ENCODE measurements at places on chromosomes 6 and 20. TPM values are rescaled to one million over a fixed set of nuclear protein-coding genes. Genes with fewer than 3 reads are reported as not detected.

DNA sequence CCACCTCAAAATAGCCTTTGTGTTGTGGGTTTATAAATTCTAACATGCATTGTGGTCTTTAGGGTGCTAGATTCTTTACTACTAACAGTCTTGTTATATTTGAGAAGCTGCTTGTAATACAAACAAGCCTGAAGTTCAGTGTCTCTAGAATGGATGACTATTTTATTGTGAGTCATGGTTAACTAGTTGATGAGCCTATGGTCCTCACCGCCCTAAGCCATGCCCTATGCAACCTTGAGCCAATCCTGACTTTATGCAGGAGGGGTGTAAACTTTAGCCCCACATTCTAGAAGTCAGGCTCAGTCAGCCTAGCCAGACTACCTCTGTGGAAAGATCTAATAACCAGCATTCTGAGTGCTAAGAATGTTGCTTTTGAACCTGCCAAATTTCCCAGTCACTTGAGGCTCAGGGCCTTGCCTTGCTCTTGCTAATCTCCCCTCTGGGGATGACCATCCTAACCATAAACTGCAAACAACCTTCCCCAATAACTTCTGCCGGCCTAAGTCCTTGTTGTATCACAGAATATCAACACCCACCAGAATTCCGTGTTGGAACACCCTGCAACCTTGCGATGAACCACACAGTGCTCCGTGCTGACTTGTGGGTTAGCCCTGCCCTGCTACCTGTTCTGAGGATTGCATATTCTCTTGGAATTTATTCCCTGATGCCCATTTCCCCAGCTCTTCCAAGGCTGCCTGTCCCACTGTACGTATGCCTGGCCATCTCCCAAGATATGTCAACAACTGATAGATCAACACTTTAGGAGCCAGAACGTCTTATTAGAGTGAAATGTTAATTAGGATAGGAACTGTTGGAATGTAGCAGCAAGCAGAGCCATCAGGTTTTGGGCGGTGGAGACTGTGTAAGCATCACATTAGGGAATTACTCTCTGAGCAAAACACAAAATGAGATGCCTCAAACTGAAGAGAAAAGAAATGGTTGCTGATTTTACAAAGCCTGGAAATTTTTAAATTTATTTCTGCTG, 71.7 kb upstream of the CEP85L start:
- DNase-seq, result no peak

DNA sequence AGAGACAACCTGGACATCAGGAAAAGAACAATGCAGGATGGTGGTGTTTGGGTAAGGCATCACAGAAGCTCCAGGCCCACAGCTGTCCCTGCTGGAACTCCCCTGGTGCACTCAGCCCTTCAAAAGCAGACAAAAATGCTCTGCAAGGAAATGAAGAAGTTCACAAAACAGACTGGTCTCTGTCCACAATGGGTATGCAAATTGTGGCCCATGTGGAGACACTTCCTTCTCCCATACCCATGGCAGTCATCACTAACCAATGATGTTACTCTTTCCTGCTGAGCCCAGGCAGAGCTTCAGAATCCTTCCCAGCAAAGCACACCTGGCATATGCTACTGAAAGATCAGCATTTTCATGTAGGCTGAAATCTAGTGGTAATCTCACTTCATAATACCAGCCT, 42.6 kb upstream of the PXDC1 start:
- no peak for DNase-seq

GRCh38 chr6:165728216-165728615, 65.2 kb upstream of the PDE10A start:
- DNase-seq, result no peak

GRCh38 chr20:64056639-64056888, 6.4 kb upstream of the TCEA2 start:
- DNase-seq, result no peak

DNA sequence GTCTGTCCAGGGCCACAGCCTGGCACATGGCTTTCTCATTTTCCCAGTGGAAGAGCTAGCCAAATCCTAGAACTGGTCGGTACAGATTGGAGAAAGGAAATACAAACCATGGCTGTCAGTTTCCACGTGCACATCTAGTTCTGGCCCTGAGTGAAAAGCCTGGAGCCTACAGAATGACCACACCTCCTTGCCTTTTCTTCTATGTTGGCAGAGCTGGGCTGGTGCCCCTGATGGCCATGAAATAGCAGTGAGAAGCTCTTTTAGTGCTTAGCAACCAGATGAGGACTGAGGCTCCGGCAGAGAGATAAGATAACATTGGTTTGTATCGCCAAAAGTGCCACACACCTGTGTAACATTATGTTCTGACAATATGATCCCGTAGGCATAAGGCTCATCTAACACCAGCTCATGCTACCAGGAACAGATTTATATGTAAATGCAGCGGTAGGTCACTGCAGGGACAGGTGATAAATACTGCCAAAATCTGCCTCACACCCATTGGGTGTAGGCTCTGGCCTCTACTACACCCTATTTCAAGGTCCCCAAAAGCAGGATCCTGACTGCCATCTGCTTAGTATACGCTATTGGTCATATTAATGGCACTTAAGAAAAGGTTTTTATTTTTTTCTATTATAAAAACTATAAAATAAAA, 39.9 kb upstream of the TBC1D7 start:
- DNase-seq, result no peak

DNA sequence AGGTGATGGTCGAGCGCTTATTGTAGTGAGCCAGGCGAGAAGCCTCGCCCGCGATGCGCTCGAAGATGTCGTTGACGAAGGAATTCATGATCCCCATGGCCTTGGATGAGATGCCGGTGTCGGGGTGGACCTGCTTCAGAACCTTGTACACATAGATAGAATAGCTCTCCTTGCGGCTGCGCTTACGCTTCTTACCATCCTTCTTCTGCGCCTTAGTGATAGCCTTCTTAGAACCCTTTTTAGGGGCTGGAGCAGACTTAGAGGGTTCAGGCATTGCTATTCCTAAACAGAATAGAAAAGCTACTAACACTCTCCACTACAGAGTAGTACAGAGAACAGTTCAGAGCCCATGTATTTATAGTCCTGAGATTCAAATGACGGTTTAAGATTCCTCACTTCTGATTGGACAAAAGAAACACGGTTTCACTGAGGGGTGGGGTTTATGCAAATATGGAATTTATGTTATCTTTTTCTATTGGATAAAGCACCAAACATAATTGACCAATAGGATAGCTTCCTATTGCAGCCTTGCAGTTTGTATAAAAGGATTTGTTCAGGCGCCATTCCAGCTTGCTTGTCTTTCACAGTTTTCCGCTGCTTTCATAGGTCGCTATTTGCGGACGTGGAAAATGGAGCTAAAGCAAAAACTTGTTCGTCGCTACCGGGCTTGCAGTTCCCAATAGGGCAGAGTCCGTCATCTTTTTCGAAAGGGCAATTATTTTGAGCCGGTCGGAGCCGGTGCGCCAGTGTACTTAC, 43.7 kb upstream of the HFE start:
- peak; percentile 57 for DNase-seq

GRCh38 chr6:144997996-144998395, 712.9 kb downstream of the UTRN start:
- DNase-seq, result no peak

GRCh38 chr6:83517500-83517899, 5.2 kb downstream of the PRSS35 start:
- peak; percentile 37 for DNase-seq

DNA sequence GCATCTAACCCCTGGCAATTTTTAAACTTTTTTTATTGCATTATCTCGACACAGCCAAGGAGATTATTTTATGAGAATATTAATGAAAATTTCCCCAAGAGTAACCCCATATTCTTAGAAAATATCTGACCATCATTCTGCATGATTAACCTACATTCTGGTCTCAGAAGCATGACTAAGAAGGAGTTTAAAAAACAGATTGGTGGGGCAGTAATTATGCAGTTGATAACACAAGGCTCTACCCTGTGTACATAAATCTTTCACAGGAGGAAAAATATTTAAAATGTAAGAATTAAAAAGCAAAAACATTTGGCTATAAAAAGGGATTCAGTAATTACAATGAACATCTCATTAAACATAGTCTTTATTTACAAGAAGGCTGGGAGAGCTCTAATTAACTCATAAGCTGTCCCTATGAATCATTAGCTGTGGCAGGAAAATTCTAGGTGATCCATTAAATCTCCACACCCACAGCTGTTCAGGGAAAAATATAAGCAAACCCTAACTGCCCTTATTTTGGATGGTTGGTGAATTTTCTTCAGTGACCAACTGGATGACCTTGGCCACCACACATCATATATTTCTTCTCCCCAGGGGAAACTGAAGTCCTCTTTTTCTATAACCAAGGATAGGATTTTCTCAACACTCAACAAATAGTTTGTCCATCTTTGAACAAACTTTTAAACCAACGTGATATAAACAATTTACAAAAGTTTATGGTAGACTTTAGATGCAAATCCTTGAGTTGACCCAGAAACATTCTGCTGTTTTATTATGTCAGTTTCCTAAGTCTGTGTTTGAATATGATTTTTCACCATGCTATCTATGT, 59.5 kb downstream of the PDE7B start:
- DNase-seq, result no peak

DNA sequence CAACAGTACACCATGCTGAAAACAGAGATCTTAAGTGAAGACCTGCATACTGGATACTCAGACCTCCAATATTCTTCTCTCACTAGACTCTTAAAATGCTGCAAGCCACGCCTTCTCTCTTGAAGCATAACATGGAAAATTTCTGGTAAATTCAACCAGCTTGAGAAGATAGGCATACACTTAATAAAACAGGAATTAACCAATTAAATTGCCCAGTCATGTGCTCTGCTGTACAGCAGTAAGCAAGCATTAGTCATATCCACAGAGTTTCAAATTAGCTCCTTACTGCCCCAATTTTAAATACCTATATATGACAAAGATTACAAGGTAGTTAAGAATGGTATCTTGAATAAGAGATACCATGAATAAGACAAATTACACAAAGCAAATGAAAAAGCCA, 53.8 kb downstream of the C6orf58 start:
- DNase-seq, result no peak

The BPIFA1 gene
- total RNA-seq, result not detected
